Left lung (tissue), 14 donors: ENCODE measurements at places on chromosomes 4 and X. TPM values are rescaled to one million over a fixed set of nuclear protein-coding genes. Genes with fewer than 3 reads are reported as not detected.

GRCh38 chrX:42615161-42615563, 162.8 kb downstream of the PPP1R2C start:
- no peak for DNase-seq

WDR13 gene
- 114 TPM for total RNA-seq

- DNase-seq: no peak
Observed at GRCh38 chr4:113094802-113095201, 45.3 kb downstream of the ANK2 start.

DNA sequence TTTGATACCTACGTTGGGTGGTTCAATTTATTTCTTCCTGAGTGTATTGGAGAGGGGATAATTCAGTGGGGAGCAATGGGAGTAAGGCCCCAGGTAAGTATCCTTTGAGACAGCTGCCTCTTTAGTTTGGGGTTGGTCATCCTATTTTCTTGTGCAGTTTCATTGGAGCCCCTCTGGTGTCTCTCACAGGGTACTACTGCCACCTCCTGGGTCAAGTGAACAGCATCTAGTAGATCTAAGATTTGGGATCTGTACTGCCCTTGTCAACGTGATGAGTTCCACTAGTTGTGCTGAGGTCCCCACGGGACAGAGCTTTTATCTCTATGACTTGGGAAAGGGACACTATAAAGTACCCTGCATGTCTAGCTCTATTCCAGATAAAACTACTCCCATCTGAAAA, 80.6 kb downstream of the PBDC1 start:
- DNase-seq: peak; percentile 44

PRICKLE3 gene
- 17.6 TPM for total RNA-seq

DNA sequence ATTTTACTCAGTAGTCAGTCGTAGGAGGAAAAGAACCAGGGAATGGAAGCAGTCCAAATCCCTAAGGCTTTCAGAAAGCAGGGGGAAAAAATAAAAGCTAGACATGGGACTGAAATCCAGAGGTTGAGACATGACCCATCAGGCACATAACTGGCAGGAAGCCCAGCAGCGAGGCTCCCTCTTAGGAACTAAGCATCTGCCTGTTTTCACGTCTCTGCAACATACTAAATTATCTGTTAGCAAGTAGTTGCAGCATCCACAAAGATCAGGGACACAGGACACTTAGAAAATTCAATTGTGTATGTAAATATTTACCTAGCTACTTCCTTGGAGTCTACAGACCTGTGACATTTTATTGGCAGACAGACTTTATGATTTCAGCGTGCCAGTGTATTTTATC, 118.0 kb upstream of the EDNRA start:
- peak; percentile 87 for DNase-seq
